ENCODE measurements at places on chromosomes 16 and 17.

DNA sequence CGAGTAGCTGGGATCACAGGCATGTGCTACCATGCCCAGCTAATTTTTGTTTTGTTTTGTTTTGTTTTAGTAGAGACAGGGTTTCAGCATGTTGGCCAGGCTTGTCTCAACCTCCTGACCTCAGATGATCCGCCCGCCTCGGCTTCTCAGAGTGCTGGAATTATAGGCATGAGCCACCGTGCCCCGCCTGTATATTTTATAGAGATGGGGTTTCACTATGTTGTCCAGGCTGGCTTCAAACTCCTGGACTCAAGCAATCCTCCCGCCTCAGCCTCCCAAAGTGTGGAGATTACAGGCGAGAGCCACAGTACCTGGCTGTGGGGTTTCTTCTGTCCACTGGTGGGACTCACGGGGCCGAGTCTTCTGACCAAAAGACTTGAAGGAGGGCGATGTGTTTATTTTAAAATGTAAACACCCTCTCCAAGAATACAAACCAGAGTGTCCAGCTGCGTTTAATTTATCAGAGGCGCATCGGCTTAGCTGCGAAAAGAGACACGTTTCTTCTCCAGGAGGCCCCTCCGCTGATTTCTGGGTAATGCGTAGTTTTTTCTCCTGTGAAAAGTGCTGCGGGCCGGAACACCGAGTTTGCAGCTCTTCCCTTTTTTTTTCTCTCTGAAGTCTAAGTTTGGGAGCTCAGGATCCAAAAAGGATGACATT is 86.9 kb upstream of the CIBAR2 start:
- DNase-seq, result no peak

- DNase-seq, result no peak
Observed at GRCh38 chr17:80857756-80858171, 133.9 kb upstream of the CHMP6 start.

DNA sequence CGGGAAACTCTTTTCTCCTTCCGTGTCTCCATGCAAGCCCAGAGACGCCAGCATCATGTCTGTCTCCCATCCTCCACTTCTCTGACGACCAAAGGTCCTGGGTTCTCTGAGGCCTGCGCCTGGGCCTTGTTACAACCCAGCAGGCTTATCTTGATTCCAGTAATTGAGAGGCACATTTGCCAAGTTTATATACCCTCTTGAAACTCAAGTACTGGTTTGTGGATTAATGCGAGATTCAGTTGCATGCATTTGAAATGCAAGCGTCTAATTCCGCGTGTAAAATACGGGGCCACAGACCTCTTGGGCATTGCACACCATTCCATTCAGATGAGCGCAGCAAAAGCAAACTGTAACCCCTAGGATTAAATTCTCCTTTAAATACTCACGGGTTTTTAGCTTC is 28.7 kb upstream of the CRISPLD2 start:
- DNase-seq, result no peak

DNA sequence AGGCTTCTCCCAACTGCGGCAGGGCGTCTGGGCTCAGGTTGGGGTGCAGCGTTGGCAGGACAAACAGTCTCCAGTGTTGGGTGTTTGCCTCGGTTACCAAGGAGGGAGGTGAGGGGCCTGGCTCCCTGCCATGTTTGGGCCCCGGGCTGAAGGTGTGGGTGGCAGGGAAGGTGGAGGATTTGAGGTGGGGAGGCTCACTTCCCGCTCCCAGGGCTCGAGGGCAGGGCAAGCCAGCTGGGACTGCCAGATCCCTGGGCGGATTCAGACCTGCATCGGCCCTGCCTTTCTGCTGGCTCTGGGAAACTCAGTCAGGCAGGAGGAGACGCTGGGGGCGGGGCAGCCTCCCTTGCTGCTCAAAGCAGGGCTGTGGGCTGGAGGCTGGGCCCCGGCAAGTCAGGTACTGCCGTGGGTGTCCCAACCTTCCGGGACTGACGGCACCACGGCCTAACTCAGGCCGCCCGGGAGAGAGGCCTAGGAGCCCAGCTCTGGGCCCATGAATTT is 31.3 kb upstream of the KRT17 start:
- DNase-seq, result no peak

DNA sequence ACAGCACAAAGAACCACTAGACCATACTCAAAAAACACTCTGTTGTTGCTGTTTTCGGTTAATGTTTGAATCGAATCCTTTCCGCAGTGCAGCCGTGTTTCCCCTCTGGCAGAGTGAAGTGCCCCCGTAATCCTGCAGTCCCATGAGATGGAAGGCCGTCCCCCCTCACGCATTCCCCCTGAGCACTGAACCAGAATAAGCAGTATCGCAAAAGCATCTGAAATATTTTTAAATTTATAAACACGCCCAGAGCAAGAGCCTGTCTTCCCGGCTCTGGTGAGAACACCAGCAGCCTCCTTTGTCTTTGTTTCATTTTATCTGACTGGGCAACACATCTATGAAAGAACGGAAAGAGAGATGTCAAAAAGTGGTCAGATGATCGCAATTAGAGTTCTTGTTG is 121.0 kb upstream of the ADAMTS18 start:
- no peak for DNase-seq

DNA sequence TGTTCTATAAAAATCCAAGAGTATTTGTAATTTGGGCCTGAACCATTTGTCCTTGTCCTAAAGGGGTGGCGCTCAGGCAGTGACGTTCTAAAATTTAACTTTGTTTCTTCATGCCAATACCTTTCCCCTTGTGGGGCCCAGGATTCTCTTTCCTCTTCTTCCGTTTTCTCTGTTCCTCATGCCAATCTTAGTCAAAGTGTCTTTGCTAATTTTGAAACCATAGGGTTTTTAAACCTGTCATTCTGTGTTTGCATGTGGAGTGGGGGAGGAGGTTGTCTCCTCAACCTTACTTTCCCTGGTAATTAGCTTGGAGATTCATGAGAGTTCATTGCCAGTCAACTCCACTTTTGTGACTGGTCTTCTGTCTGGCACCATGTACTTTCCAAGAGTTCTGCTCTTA is 337.1 kb downstream of the MAF start:
- no peak for DNase-seq
